ENCODE measurements at places on chromosomes 11 and 22.

GRCh38 chr22:33652615-33653014 is 267.7 kb downstream of the LARGE1 start:
- DNase-seq = no peak

- no peak for DNase-seq
These were observed 61.8 kb upstream of the UBASH3B start for GRCh38 chr11:122593473-122594420.

GRCh38 chr11:102383839-102384238 is 36.8 kb downstream of the BIRC2 start:
- no peak for DNase-seq

- no peak for DNase-seq
These were observed 669 bp upstream of the GAL3ST1 start for GRCh38 chr22:30574997-30575671.

DNA sequence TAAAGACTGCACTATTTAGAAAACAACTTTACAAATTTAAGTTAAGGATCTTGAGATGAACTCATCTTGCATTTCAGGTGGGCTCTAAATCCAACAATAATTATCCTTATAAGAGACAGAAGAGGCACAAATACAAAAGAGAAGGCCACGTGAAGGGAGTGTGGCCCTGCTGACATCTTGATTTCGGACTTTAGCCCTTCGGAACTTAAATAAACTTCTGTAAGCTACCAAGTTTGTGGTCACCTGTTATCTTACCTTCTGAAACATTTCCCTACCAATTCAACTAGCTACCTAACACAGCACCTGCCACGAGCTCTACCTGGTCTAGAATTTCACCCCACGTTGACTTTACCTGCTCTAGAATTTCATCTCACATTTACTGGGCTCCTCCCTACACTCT is 42.9 kb upstream of the ARHGAP32 start:
- no peak for DNase-seq

DNA sequence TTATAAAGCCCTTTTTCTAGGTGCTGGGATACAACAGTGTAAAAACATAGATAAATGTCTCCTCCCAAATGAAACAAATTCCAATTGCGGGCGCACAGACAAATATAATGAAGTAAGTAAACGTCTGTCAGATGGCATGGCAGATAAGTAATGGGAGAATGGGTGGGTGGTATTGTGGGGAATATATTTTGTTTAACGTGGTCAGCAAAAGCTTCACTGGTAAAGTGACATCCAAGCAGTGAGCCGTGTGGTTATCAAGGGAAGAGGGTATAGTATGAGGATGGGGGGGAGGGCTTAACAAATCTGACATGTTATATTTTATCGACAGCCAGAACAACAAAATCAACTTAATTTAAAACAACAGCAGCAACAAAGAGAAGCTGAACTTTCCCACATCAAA is 1.2 kb downstream of the SVIP start:
- no peak for DNase-seq

- no peak for DNase-seq
These were observed 19.2 kb downstream of the FAM168A start for GRCh38 chr11:73578592-73579185.

DNA sequence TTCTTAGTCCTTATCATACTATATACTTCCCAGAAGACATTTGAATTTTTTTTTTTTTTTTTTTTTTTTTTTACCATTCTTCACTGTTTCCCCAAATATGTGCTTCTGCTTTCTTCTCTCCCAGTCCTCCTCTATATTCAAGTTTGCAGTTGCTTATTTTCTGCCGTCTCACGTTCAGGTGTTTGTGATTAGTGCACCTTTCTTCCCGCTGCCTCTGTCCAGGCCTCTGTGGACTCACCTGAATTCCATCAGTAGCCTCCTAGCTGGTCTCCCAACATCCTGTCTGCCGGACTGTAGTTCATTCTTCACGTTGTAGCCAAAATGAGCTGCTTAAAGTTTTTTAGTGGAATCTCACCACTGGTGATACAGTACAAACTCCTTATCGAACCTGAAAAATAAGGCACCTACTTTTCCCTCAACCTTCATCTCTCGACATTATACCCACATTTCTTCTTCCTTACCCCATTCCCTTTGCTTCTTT is 795 bp upstream of the MSANTD4 start:
- DNase-seq = no peak

DNA sequence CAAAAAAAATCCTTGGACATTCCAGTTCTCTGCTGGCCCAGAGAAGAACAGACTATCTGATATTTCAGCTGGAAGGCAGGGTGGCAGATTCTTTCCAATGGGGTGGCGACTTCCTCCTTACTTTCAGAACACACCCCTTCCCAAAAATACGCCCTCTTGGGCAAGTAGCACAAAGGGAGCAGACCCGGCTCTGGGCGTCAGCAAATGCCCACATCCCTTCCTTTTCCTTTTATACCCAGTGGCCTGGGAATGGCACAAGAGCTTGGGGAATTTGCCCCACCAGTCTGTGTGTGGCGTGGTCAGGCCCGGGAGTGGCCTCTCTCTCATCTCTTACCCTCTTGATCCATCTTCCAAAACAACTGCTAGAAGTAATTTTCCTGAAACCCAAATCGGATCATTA is 33.0 kb upstream of the NUP160 start:
- no peak for DNase-seq

- DNase-seq = no peak
These were observed 52.2 kb downstream of the CYTH4 start for GRCh38 chr22:37334461-37334858.

DNA sequence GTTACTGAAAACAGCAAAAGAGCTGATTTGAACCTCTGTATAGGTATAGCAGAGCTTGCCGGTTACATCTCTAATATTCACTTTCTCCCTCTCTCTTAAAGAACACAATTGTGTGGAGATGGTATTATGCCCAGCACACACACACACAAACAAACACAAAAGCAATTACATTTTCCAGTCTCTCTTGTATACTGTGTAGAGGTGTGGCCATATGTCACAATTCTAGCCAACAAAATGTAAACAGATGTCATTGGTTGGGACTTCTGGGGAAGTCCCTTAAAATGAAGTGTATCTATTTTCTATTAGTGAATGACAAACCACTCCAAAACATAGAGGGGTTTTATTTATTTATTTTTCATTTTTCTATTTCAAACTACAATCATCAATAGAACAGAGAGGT is 12.8 kb downstream of the KCTD14 start:
- DNase-seq = no peak

- no peak for DNase-seq
These were observed 18.3 kb upstream of the TALDO1 start for GRCh38 chr11:728901-729491.

- no peak for DNase-seq
These were observed 5.1 kb upstream of the B4GALNT4 start for GRCh38 chr11:363948-364761.

DNA sequence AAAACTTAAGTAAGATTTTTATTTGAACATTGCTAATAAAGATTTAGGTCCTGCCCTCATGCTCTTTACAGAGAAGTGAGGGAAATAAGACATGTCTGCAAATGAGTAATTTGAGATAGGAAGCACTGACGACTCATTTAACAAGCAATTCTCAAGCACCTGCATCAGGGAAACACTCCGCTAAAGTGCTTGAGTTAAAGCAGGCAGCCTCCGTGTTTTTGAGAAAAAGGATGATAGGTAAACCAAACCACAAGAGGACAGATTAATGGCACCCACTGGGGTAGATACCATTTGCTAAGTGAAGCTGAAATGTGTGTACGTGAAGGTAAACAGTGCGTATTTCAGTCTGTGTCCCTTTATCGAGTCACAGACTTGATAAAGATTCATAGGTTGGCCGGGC is 184.6 kb upstream of the CARD18 start:
- DNase-seq = no peak

DNA sequence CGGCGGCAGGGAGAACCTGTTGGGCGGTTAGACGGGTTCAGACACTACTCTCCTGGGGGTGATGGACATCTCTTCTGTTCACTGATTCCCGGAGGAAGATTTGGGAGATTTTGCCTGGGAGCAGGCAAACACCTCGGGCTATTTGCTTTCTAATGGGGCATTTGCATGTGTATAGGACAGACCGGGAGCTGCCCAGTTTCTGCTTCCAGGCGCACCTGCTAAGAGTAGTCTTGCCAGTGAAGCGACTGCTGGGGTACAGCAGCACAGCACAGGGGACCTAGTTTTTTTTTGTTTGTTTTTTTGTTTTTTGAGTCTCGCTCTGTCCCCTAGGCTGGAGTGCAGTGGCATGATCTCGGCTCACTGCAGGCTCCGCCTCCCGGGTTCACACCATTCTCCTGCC is 6.8 kb upstream of the H19 start:
- no peak for DNase-seq

- DNase-seq = no peak
These were observed 26.8 kb upstream of the LIPT2 start for GRCh38 chr11:74520316-74520715.

DNA sequence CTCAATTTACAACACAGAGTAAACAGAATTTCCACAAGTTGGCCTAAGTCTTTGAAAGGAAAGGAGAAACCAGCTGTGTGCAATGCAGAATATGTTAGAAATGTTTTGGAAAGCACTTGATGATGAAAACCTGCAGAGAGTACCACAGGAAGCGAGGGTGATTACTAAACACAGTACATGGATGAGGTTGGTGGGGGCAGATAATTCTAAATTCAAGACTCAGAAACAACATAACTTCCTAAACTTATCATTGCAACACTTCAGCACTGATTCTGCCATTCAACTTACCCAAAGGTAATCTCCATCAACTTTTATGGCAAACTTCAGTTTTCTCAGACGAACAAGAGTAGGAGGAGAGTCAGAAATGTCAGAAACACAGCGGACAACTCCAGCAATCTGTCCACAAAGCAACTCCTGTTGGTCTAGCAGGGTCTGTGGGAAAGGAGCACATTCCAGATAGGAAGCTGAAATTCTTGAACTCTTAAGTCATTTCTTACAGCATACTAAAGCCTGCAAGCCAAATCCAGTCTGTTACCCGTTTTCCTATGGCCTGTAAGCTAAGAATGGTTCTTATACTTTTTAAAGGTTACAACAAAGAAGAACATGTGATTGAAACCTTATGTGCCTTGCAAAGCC is 6.8 kb downstream of the HPS4 start:
- no peak for DNase-seq

DNA sequence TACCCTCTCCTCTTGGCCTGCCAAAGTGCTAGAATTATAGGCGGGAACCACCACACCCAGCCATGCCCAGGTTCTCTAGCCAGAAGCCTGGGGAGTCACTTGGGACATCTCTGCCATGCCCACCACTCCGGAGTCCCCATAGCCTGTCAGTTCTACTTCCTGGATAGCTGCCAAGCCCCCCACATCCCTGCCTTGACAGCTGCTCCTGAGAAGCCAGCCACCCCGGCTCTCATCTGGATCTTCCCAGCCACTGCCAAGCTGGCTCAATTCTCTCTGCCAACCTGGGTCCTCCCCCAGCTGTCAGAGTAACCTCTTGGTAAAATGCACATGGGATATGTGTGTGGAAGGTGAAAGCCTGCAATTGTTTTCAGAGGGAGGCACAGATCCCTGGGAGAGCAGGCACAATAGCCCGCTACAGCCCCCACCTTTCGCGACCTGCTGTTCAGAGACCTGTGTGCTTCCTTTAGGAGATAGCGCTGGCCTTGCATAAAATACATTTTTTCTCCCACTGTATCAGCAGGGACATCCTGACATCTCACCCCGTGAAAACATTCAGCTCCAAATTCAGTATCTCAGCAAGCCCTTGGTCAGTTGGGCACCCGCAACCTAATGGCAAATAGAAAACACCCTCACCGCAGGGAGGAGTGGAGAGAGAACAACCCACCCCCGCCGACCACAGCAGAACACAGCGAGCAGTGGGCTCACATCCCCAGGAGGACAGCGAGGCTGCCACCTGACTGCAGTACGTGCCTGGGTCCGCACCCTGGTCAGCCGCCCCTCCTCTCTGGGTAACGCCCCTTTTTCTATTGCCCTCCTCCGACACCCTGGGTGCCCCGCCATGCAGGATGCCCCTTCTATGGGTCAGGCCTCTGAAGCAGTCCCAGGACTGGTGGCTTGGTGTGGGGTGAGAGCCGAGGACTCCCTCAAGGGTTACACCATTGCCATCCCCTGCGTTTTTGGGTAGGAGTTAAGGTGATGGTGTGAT is 1342.2 kb downstream of the BRD1 start:
- no peak for DNase-seq

GRCh38 chr11:83642500-83642899 is 356.3 kb upstream of the CCDC90B start:
- DNase-seq = no peak

DNA sequence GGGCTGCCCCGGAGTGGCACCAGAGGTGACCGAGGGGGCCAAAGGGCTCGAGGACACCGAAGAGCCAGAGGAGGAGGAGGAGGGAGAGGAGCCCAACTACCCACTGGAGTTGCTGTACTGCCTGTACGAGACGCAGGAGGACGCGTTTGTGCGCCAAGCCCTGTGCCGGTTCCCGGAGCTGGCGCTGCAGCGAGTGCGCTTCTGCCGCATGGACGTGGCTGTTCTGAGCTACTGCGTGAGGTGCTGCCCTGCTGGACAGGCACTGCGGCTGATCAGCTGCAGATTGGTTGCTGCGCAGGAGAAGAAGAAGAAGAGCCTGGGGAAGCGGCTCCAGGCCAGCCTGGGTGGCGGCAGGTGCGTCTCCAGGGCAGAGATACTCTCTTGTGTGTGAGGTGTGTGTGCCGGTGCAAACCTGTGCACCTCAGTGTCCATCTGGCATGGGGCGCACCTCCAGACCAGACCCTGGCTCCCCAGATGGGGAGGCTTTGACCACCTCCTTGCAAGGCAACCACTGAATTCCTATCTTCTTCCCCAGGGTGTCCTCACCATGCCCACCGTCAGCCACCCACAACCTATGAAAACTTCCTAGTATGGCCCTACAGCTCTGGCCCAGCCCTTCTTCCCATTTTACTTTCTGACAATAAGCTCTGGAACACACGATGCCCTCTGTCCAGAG is 3.4 kb downstream of the NLRP6 start:
- no peak for DNase-seq

DNA sequence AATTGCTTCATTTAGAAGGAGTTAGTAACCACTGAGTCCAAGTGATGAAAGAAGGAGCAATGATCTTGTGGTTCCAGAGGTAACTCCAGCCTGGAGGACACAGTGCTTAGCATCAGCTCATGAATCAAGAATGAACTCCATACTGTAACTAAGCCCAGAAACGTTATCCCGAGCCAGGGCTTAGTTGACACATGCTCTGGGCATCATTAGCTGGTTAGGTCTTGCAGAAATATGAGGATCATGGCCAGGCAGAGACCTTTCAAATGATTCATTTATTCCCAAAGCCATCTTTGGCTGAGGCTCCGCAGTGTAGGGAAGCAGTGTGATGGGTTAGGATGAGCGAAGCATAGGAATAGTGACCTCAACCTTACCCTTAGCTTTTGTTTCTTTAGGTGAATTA is 277.4 kb downstream of the FAM76B start:
- DNase-seq = no peak
